ENCODE measurements at places on chromosomes 2 and 18. TPM values are rescaled to one million over a fixed set of nuclear protein-coding genes. Genes with fewer than 3 reads are reported as not detected.

The TMEM247 gene
- not detected for polyA plus RNA-seq

The MC4R gene
- not detected for polyA plus RNA-seq

The NCKAP1 gene
- 39.7 TPM for polyA plus RNA-seq

The CNPPD1 gene
- 28.0 TPM for polyA plus RNA-seq

The HOXD4 gene
- polyA plus RNA-seq, result 1.8 TPM

The CIB4 gene
- polyA plus RNA-seq, result 0.23 TPM

The PDE11A gene
- polyA plus RNA-seq, result 0.28 TPM

The KHK gene
- 10.6 TPM for polyA plus RNA-seq

The TCF7L1 gene
- polyA plus RNA-seq, result 3.1 TPM

The EPB41L3 gene
- polyA plus RNA-seq, result 18.3 TPM
